GM12892 (cell line): ENCODE measurements at places on chromosomes 4 and X.

GRCh38 chr4:158785718-158786117 lies 16.9 kb downstream of the FNIP2 start:
- no peak for DNase-seq

DNA sequence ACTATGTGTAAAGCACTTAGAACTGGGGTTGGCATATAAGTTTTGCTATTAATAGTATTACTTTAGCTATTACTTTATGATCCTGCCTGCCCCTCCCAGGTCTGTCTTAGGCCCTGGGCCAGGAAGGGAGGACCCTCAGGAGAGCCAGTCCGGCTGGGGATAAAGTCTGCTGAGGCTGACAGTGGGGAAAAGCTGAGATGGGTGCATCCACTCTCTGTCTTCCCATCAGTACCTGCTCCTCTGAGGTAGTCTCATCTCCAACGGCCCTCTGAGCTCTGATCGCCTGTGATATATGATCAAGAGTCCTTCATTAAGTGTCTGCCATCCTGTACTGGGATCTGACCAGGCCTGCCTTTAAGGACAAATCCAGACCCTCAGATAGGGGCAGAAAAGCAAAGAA lies 156.5 kb upstream of the PJA1 start:
- DNase-seq: no peak

DNA sequence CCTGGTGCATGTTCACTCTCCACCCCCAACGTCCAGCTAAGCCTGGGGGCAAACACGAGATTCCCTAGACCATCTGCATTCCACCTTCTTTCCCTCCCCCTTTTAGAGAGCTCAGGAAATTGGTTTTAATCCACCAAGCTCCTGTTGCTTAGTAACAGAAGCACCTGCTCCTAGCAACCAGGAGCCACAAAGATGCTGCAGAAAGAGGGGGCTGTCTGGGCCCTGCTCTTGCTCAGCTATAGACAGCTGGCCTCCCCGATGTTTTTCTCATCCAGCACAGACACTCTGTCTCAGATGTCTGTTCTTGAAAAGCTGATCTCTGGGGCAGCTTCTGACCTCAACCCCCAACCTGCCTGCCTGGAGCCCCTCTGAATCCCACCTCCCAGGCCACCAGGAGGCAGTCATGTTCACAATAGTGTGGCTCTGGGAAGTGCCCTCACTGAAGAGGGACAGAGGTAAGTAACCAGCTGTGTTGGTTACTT lies 71.5 kb downstream of the SLC16A2 start:
- no peak for DNase-seq

- no peak for DNase-seq
These were observed 4.3 kb downstream of the PSAPL1 start for GRCh38 chr4:7430368-7430964.

DNA sequence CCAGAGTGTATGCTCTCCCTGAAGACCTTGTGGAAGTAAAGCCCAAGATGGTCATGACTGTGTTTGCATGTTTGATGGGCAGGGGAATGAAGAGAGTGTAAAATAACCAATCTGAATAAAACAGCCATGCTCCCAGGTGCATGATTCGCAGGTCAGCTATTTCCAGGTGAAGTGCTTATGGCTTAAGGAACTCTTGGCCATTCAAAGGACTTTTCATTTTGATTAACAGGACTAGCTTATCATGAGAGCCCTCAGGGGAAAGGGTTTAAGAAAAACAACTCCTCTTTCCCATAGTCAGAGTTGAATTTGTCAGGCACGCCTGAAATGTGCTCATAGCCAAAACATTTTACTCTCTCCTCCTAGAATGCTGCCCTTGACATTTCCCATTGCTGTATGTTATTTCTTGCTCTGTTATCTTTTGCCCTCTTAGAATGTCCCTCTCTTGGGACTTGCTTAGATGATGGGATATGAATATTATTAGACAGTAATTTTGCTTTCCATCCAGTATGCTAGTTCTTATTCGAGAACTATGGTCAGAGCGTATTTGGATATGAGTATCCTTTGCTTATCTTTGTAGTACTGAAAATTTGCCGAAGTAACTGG lies 88.6 kb downstream of the PLS3 start:
- DNase-seq: no peak
